ENCODE measurements at places on chromosomes 12 and 14.

GRCh38 chr14:32383364-32384009 lies 54.4 kb downstream of the AKAP6 start:
- DNase-seq = peak; percentile 69

DNA sequence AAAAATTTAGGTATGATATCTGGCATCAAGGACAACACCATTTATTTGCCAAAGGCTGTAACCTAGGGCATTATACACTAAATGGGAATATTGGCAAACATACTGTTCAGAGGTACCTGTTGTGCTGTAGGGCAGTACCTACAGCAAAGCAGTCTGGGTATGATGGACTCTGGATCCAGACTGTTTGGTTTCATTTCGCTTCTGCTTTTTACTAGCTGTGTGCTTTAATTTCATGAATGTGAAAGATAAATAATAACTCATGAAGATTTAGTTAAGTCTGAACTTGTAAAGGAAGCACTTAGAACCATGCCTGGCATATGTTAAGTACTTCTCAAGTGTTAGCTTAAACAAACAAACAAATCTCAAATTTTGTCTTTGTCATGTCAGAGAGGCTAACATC lies 17.7 kb upstream of the SLC38A2 start:
- no peak for DNase-seq

- no peak for DNase-seq
Observed at GRCh38 chr12:97048421-97049035, 141.5 kb downstream of the NEDD1 start.

GRCh38 chr12:77923882-77924281 lies 93.2 kb downstream of the NAV3 start:
- peak; percentile 87 for DNase-seq

DNA sequence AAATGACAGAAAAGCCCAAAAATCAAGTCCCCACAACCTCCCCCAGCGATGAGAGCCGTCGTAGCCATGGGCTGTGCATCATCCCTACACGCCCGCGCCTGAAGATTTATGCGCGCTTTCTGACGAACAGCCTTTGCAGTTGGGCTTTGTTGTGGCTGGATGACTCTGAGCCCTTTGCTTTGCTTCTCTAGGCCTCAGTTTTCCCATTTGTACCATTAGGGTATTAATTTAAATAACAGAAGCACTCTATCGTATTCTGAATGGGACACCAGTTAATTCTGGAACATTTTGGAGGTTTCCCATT lies 24.2 kb downstream of the SFSWAP start:
- no peak for DNase-seq

DNA sequence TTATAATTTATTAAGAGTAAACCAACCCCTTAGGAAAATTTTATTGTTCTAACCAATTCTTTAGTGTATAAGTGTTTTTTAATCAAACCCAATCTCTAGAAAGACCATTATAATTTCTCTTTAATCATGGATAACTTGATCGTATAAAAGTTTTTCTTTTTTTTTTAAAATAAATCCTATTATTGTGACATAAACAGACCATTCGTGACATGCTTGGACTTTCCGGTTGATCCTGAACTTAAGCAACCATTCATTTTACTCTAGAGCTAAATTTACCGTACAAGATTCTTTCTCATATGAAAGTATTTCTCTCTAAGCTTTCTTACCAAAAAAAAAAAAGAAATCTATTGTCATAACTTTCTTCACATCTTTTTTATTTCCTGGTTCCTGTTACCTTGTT lies 32.6 kb upstream of the SLC38A4 start:
- peak; percentile 19 for DNase-seq

GRCh38 chr14:33114331-33114730 lies 175.7 kb downstream of the NPAS3 start:
- no peak for DNase-seq

DNA sequence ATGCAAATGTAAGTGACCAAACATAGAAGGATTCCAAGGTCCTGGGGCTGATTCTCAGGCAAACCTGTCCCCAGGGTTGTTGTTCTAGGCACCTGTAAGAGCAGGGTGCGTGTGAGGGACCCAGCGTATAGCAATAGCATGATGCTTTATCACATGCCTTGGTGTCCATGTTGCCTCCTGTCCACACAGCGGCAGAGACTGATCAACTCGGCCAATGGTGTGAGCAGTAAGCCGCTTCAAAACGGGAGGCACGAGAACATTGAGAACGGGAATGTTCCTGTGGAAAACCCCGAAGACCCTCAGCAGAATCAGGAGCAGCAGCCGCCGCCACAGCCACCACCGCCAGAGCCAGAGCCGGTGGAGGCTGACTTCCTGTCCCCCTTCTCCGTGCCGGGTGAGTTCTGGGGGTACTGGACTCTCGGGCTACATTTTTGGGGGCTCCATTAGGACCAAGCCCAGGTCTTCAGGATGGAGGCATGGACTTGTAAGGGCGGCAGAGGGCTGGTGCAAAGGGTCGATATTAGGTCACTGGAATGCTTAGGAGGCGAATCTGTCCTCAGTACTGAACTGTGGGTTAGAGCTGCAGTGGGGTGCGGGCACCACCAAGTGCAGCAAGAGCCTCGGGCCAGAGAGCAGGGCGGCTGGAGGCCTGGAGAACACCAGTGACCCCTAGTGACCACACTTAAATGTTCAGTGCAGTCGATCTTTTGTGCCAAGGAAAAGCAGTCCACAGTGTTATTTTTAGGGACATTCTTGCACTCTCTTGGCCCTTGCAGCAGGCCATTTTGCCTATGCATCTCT lies 57.2 kb upstream of the RIN3 start:
- DNase-seq = peak; percentile 48

DNA sequence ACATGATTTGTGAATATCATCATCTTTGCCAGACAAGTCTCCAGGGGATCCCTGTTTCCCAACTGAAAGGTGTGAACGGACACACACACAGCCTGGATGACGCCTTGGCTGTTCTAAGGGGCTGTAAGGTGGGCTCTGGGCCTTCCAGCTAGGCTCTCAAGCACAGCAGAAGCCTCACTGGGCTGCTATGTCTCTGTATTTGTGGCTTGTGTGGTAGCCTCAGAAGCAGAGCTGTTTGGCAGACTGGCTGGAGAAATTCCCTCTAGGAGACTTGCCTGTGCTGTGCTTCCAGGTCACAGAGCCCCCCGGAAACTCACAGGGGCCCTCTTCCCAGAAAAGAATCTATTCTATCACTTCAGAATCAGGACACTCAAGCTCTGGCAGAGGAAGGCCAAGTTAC lies 21.4 kb downstream of the OTUB2 start:
- no peak for DNase-seq

DNA sequence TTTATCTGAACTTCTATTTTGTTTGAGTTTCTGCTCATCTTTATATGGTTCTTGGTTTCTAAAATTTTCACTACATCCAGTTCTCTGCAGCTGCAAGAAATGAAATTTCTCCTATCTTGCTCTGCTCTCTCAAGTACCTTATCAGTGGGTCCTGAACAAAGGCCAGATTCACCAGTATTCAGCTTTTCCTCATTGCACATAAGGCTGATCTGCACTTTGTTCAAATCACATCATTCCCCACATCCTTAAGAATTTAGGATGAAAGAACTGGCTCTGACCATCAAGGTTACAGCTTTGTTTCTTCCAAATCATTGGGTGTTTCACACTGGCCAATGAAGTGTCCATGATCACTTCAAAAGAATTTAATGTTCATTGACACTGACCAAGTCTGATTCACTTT lies 211.4 kb downstream of the GRIN2B start:
- DNase-seq = no peak

GRCh38 chr12:68180792-68181744 lies 21.5 kb upstream of the IFNG start:
- peak; percentile 4 for DNase-seq

GRCh38 chr12:95663525-95663924 lies 112.2 kb upstream of the USP44 start:
- DNase-seq = no peak

DNA sequence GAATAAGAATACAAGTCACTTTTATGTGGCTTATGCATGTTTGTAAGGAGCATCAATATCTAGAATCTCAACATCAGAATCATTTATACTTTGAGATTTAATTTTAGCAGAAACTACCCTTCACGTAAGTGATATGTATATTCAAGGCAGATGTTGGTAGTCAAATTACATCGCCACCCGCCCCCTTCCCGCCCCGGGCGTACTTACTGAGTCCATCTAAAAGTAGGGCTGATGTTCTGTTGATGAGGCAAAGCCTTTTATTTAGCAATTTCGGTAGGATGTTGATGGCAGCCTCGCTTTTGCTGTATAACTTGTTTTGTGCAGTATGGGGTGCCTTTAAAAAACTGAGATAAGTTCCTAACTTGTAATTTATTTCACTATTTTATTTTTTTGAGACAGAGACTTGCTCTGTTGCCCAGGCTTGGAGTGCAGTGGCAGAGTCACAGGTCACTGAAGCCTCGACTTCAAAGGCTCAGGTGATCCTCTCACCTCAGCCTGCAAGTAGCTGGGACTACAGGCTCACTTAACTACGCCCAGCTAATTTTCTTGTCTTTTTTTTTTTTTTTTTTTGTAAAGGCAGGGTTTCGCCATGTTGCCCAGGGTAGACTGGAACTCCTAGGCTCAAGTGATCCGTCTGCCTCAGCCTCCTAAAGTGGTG lies 30.8 kb downstream of the KTN1 start:
- no peak for DNase-seq

DNA sequence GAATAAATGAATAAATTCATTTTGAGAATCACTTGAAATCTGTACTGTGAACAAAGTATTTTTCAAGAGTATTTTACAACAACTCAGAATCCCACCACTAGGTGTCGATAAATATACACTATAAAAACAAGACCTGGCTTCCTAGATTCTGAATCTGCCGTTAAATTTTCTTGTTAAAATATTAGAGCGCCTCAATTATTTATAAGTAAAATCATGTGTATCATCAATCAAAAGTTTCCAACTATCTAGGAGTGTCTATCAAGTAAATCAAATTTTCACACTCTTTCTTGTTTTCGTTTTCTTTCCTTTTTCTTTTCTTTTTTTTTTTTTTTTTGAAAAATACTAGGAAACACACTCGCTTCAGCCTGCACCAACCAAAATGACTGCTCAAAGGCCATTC lies 179.2 kb upstream of the DCN start:
- DNase-seq = peak; percentile 48

DNA sequence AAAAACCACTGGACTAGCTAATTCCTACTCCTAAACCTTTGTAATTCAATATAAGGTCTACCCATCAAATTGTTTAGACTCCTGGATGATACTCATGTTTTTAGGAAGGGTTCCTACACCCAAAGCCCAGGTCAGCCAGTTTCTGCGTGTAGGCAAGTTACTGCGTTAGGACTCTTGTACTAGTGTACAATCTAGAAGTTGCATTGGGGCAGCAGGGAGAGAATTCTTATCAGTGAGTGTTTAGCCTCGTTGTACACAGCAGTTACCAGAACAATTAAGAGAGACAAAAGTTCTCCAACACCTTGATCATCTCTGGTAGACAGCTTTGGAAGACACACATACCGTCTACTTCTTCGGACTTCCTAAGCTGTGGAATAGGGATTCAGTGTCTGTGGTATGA lies 29.2 kb downstream of the FBXL14 start:
- DNase-seq = no peak

DNA sequence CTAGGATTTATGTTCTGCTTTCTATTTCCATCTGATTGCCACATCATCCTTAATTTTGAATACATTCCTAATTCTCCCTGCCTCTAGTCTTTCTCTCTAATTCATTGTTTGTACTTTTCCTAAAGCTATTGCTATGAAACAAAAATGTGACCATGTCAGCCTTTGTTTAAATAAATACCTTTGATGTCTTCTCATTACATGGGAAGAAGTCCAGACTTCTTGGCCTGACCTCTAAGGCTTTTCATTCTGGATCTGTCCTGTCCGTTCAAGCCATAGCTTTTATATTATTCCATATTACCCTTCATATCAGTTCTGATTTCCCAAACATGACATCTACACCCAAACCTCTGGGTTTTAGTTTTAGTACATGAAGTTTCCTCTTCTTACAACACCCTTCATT lies 91.4 kb downstream of the CDK17 start:
- DNase-seq = no peak

DNA sequence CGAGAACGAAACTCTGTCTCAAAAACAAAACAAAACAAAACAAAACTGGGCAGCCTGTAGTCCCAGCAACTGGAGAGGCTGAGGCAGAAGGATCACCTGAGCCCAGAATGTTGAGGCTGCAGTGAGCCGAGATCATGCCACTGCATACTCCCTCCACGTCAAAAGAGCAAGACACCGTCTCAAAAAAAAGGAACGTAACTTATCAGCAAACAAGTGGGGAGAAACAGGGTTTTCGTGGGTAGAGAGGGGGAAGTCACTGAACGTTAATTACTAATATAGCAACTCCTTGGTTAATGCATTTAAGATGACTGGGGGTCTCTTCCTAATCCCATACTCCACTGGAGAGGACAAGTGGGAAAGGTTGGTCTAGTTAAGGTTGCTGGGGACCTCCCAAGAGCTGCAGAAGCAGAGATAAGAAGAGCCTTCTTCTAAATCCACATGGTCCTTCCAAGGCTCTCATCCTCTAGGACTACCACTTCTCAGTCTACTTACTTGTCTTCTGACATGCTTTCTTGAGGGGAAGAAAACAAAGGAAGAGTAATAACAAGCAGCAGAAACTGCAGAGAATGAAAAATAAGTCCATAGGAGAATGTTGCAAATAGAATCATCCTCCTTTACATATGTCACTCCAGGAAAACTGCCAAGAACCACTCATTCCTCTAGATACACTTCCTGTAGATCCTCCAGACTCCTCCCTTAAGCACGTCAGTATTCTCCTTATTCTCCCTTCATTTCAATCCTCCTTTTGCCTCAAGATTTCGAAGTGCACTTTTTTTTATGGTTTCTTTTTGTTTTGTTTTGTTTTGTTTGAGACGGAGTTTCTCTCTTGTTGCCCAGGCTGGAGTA lies 5.8 kb downstream of the NUMB start:
- peak; percentile 94 for DNase-seq
